ENCODE measurements at places on chromosomes 6 and 20.
A peak's percentile ranks its signal among the peaks of the same experiment; 100 is the strongest.

DNA sequence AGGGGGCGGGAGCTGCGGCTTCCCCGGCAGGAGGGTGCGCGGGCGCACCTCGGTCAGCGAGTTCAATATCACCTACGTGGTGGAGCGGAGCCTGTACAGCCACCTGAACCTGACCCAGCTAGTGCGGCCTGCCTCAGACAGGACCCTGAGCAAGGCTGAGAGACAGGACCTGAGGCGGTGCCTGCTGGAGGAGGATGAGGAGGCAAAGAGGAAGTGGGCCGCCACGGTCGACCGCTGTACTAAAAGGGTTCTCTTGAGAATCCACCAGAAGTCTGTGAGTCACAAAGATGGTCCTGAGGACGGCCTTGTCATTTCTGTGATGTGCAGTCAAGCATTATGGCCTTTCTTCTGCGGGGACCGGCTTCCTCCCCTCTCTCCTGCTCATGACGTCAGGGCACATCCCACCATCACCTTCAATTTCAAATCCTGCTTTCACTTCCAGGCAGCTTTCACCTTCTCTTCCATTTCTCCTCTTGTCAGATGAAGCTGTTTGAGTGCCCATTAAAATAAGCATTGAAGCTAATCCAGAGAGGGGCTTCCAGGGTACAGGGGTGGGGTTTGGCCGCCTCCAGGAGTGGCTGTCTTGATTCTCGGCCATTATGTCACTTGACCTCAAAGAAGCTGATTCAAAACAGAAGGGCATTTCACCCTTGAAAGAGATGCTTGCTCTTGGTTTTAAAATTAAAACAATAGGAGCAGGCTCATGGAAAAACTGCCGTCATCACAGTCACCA lies 177.6 kb downstream of the SASH1 start:
- DNase-seq = no peak

DNA sequence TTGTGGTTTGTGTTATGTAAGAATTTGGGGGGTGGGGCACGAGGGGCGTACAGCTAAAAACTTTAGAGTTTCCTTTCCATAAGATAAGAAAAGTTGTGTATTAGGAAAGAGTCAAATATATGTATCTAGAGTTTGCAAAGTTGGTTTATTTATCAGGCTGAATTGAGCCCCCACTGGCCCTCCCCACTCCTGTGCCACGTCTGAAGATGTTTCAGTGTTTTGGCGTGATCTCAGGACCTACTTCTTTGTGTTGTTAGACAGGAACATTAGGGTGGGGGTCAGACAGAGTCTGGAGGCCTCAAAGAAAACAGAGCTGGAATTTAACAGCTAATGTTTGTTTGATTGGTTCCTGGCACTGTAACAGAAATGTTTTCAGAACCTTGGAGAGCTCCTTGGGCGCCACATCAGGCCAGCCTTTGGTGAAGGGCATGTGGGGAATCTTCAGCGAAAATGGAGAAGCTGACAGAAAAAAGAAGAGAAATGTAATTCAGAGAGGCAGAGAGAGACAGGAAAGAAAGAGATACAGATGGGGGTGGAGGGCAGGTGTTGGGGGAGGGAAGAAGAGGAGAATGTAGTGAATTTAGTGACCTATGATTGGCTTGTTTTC lies 674 bp downstream of the NRSN1 start:
- peak; percentile 13 for DNase-seq

DNA sequence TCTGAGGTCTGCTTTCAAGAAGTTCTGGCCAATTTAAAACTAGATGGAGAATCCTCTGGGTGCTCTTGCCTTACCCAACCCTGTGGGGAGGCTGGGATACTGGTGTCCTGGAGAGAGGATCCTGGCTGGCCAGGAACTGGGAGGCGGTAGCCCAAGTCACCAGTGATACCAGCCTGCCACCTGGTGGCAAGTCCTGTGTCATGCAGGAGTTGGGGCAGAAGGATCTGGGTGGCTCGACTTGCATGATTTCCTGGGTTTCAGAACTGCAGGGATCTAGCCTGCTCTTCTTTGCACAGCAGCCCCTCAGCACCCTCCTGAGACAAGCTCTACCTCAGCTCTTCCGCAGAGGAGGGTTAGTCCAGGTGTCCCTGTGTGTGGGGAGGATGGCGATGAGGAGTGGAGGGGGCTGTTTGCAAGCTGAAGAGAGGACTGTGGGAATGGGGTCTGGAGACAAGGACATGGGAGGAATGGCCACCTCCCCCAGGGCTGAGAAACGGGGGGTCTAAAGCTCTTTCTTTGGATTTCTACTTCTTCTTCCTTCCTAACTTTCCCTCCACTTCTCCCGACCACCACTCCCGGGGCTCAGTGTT lies 4.2 kb downstream of the KCNK17 start:
- peak; percentile 66 for DNase-seq

DNA sequence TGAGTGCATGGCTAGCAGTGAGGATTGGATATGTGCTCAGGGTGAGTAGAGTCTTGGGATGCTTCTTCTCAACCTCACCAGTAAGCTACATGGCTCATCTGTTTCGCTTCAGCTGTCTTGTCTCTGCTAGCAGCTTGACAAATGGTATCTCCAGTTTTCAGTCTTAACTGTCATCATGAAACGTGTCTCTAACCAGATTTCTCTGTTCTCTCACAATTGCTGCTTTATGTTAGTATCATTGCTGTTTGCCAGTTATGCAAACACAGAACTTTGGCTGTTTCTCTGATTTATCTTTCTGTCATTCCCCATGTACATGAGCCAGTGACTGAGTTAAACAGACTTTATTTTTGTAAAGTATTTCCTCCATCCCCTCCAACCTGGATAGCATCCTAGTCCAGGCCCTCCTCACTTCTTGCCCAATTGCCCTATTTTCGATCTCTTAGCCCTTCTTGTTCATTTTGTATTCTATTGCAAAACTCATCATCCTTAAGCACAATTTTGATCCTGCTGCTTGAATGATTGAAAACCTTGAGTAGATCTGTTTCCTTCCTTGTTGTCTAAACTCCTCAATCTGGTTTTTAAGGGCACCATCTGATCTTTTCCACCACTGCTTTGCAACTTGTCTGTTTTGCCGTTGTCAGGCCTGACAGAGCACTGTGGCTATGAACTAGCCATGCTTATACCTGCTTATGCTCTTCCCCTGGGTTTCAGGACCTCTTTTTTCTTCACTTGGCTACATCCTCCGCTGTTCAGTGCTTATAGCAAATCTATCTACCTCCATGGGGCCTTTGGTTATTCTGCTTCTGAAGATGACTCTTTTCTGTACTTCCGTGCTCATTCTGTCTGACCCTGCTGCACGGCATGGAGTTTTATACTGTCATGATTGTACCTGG lies 37.7 kb upstream of the ADIG start:
- peak; percentile 10 for DNase-seq

DNA sequence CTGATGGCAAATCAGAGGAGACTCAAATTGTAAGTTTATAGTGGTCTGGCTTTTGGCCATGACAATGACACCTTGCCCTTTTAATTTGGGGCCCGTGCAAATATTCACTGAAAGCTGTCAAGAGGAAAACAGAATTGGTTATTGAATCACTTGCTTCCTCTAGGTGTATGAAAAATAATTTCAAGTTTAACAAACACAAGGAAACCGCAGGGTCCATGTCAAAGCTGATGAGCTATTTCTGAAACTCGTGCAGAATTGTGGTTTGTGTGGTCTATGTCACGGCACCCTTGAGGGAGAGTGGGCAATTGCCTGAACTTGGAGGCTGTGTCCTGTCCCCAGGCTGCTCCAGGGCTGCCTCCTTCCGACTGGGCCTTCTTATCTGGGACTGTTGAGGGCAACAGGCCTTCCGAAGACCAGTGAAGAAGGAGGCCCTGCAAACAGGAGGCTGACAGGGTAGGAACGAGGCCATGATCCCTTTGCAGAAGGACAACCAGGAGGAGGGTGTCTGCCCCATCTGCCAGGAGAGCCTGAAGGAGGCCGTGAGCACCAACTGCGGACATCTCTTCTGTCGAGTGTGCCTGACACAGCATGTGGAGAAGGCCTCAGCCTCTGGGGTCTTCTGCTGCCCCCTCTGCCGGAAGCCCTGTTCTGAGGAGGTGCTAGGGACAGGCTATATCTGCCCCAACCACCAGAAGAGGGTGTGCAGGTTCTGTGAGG lies 788 bp downstream of the TRIM40 start:
- no peak for DNase-seq

DNA sequence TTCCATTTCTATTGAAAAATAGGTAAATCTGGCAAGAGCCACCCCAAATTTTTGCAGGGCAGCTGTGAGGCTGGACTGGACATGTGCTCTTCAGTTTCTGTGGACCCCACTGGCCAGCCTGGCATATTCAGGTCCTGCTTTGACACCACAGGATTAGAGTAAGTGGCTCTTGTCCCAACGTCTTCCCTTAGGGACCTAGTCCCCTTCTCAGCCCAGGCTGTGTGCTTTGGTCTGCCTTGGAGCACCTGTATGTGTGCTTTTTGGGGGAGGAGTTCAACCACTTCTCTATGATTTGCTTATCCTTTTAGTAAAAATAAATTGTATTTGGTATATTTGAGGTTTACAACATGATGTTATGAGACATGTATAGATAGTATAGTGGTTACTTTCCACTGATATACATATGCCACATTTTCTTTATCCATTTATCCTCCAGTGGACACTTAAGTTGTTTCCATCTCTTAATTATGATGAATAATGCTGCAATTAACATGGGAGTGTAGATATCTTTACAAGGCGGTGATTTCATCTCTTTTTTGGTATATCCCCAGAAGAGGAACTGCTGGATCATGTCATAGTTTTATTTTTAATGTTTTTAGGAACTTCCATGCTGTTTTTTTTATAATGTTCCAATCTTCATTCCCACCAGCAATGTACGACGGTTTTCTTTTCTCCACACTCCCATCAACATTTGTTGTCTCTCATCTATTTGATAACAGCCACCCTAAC lies 167.8 kb upstream of the UST start:
- no peak for DNase-seq
